ENCODE measurements at places on chromosomes 6 and 20.
A peak's percentile ranks its signal among the peaks of the same experiment; 100 is the strongest.

DNA sequence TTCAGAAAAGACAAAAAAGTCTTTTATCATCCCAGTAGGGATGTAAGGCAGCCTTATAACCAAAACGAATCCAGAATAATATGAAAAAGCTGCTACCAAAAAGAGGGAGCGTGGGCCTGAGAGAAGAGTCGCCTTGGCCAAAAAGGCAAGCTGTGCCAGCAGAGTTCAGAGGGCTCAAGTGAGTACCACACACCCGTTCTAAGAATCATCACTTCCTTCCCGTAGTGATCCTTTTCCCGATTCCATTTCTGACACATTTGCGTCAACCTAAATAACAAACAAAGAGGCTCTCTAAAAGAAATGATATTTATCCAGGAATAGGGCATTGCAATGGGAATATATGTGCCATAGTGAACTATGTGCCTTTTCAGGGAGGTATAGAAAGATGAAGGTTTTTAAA lies 3.8 kb upstream of the TMEM181 start:
- DNase-seq: no peak

DNA sequence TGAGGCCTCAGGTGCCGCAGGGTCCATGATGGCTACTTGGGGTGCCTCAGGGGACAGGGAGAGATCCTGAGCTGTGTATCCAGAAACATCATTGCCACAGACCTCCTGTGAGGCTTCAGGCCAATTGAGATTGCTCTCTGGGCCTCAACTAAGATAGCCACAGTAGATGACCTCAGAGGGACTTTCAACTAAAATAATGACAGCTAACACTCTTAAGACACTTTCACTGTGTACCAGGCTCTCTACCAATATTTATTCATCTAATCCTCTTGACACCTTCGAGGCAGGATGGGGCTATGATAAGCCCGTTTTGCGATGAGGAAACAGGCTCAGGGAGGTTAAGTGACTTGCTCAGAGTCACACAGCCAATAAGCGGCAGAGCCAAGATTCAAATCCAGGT lies 10.7 kb downstream of the RIMS4 start:
- no peak for DNase-seq

- no peak for DNase-seq
Measured at GRCh38 chr20:39266989-39267388, 304.8 kb downstream of the DHX35 start.

DNA sequence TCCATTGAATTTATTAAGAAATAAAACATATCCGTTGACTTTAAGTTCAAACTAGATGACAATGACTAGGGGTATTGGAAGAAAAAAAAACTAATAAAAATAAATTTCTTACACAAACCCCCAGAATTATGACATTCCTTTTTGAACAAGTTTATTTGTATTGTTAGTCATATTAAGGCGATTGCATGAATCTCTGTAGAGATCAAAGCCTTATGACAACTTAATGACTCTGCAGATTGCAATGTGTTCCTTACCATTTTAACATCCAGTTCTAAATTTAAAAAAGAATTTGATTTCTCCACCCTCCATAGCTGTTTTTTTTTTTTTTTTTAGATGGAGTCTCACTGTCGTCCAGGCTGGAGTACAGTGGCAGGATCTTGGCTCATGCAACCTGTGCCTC lies 189.8 kb upstream of the CEP162 start:
- peak; percentile 32 for DNase-seq

DNA sequence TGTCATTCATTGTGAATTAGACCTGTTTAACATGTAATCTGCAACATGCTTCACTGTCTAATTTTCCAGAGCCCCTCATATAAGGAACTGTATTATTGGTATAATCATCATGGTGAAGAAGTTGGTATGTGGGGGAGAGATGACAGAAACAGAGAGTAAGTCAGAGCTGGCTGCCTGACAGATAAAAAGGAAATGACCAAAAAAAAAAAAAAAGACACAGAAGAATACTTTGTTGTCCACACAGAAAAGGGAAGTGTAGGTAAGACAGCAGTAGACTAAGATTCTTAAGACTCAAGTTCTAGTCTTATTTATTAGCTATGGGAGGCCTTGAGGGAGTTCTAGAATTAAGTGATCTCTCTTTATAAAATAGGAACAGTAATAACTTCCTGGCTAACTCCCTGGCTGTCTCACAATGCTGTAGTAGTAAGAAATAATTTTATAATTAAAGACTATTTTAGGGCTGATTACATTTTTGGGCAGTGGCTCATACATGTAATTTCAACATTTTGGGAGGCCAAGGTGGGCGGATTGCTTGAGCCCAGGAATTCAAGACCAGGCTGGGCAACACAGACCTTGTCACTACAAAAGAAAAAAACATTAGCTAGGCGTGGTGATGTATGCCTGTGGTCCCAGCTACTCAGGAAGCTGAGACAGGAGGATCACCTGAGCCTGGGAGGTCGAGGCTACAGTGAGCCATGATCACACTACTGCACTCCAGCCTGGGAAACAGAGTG lies 102.5 kb downstream of the PRL start:
- no peak for DNase-seq

DNA sequence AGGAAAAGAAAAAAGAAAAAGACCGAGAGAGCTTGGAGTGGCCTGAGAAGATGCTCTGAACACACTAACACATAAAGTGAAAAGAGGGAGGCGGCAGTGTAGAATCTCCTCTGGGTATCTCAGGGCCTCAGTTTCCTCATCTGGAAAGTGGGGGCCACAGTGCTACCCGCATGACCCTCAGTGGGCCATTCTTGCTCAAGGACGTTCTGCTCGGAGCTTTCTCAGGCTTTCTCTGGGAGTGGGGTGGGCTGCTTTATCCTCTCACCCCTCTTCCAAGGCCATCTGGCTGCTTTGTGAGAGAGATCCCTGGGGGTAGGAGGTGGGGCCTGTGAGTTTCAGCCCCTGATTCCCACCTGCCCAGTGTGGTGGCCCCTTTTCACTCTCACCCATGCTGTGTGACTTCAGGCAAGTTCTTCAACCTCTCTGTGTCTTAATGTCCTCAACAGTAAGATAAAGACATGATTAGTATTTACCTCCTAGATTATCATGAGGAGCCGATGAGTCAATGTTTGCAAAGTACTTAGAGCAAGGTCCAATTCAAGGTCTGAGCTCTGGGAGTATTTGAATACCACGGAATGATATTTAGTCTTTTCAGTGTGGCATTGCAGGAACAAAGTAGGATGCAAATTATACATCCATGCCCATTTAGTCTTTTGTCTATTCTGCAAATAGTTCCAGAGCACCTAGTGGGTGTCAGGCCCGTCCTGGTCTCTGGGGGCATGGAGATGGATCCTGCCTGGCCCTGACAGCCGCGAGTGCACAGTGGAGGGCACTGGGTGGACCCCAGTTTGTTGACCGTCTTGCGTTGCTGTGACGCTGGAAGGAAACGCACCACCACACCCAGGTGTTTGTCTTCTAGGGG lies 34.3 kb downstream of the SRC start:
- no peak for DNase-seq

DNA sequence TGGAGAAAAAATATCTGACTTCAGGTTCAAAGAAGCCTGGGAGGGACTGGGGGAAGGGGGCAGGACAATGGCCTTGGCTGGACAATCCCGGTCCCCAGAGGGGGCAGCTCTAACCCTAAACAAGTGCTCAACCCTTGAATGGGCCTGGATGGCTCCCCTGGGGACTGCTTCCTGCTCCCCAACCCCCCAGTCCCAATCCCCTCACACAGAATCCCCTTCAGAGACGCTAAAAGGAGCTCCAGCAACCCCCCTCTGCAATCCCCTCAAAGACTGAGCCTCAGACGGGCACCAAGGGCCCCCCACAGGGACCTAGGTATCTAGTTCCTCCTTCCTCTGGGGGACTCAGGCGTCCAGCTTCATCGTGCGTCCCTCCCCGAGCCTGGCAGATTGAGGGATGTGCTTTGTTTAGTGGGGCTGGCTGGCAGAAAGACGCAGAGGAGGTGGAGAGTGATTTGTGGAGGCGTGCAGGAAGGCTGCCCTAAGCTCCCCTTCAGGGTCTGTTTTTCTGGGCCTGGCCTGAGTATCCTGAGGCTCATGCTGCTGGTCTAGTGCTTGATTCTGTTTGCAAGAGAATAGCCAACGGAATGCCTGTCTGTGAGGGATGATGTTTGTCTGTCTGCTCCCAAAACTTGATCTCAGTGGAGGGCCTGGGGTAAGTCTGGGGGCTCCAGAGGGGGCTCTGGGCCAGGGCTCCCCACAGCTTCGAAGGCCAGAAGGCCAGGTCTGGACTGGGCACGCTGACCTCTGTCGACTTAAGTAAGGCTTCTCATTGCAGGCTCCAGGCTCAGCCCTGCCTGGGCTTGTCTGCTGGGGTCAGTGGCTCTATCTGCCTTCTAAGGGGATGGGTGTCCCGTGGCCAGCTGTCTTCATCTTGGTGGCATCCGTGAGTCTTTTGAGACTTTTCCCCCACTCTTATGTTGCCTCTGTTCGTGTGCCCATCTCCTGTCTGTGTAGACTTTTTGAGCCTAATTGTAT lies 1.7 kb upstream of the POU5F1 start:
- DNase-seq: no peak

DNA sequence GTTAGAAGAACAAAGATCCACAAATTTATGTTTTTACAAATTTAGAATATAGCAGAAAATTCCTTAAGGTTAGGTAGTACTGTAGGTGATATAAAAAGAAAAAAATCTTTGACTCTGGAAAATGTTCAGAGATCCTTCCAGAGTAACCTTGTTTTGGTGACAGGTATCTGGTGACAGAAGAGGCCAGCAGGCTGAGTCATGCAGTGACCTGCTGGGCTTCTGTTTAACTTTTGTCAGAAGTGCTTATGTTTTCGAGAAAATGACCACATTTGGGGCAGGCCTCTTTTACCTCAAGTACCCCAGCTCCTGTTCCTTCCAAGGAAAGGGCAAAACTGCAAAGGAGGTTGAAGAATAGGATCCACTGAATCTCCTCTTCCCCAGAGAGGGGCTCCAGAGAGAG lies 10.5 kb upstream of the CLDN20 start:
- no peak for DNase-seq

DNA sequence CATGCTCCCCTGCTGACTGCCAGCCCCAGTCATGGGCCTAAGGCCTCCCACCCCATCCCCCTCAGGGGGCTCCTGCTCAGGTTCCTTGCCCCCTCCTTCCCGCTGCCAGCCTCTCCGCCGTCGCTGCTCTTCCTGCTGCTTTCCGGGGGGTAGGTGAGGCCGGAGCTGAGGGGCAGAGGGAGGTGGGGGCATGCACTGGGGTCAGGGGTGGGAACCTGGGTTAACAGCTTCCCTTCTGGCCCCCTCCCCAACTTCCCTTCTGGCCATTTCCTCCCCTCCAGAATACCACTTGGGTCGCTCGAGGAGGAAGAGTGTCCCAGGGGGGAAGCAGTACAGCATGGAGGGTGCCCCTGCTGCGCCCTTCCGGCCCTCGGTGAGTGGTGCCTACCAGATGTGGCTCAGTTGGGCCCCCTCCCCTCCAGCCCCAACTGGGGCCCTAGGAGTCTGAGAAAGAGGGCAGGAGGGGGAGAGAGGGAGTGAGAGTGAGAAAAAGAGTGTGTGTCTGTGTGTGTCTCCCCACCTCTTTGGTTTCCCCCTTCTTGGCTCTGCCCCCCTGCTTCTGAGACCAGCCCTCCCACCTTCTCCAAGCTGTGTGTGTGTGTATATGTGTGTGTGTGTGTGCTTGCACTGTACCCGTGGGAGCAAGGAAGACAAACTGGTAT lies 12.1 kb downstream of the SYNGAP1 start:
- no peak for DNase-seq

GRCh38 chr20:59571551-59572314 lies 32.6 kb upstream of the PHACTR3 start:
- peak; percentile 85 for DNase-seq

DNA sequence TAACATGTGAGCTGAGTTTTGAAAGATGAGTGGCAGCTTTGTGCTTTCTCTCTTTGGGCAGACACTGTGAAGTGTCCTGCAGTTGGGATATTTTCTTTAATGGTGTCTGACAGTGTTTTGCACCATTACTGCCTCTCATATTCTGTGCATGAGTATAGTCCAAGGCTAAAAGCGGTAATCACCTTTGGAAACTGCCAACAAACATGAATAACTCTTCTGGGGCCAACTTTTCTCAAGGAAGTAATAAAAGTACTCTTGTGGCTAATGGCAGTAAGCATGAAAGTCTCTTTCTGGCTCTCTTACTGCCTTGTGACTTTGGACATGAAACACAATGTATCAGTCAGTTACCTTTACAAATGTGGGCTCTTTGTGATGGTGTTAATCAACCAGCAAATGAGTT lies 91.7 kb upstream of the SOX4 start:
- DNase-seq: no peak

- no peak for DNase-seq
Measured at GRCh38 chr20:56806952-56807517, 177.9 kb downstream of the TFAP2C start.

- no peak for DNase-seq
Measured at GRCh38 chr6:1942834-1943233, 302.6 kb downstream of the GMDS start.

GRCh38 chr6:111812060-111813038 lies 60.9 kb downstream of the FYN start:
- DNase-seq: no peak

All from hepatic stellate cell (primary cell).